Pons (tissue), 1 donor: ENCODE measurements at places on chromosomes 1 and 21.

GRCh38 chr1:236052232-236052993 lies 12.5 kb downstream of the NID1 start:
- DNase-seq, result no peak

DNA sequence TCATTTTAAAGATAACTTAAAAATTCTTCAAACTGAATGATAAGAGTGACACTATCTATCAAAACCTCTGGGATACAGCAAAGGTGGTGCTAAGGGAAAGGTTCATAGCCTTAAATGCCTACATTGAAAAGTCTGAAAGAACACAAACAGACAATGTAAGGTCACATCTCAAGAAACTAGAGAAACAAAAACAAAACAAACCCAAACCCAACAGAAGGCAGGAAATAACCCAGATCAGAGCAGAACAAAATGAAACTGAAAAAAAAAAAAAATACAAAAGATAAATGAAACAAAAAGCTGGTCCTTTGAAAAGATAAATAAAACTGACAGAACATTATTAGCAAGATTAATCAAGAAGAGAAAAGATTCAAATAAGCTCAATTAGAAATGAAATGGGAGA lies 6.8 kb downstream of the ODF2L start:
- DNase-seq, result no peak

DNA sequence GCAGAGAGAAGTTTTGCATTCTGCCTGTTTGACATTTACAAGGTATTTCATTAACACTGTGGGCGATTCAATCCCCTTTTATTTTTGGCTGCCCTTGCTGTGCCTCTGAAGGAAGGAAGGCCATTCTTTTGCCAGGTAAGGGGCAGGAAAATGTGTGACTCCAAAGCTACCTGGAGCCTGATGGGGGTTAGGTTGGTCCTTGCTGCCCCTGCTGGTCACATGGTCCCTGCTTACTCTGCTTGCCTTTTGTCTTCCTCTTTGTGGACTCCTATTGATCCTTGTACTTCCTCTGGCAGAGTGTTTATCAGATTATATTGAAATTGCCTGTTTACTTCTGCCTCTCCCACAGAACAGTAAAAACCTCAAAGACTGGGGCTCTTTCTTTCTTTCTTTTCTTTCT lies 65.7 kb downstream of the ST6GALNAC3 start:
- DNase-seq, result no peak

GRCh38 chr1:47713333-47713953 lies 275.6 kb downstream of the FOXD2 start:
- no peak for DNase-seq

DNA sequence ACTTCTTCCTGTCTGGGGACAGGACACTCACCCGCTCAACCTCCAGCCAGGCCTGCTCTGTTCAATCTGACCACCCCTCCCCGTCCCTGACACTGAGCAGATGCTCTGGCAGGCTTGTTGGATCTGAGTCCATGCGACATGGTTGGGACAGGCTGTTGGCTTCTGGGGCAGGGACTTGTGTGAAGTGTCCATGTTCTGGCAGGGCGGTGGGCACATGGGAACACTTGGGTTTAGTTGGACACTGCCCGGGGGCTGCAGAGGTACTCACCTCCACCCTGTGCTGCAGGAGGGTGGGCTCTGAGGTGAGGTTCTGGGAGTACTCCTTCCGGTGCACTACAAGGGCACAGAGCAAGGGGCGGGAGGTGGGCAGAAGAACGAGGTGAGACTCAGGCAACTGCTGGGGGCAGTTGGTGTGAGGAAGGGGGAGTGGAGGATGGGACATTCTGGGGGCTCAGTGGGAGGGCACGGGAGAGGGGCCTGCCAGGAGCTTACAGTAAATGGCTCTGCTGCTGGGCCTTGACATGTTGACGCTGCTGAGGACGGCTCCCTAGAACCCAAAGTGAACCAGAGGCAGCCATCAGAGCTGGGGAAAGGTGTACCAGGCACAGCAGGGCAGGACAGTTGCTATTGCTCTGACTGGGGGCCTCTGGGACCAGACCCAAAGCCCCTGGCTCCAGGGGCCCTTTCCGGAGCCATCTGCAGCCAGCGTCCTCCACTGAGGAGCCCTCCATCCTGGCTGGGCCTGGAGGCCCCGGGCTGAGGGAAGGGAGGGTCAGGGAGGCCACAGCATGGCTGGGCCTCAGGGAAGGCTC lies 2.3 kb downstream of the EPS8L3 start:
- DNase-seq, result no peak

DNA sequence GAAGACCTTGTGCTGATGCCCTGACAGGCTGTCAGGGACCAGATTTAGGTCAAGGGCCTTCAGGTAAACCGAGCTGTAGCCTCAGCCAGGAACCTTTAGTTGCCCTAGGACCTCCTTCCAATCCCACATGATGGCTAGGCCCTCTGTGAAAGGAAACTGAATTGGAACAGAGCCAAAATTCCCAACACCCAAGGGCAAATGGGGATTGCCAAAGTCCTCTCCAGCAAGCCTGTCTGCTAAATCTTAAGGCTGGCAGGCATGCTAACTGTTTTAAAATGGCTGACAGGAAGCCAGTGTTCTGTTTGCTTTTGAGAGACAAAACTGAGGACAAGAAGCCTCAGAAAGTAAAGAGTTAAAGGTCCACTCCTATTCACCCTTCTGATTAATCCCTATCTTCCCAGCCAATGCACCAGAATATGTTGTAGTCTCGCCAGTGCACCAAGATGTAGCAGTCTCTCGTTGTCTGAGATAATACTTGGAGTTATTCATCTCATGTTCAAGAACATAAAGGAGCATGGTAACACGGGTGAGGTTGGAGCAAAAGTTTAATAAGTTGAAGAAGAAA lies 35.1 kb downstream of the MSTO1 start:
- no peak for DNase-seq

- no peak for DNase-seq
Observed at GRCh38 chr1:21307210-21307609, 16.9 kb upstream of the ECE1 start.

- peak; percentile 30 for DNase-seq
Observed at GRCh38 chr1:113981962-113982931, 3.0 kb downstream of the OLFML3 start.

GRCh38 chr21:41753006-41753898 lies 13.6 kb downstream of the RIPK4 start:
- no peak for DNase-seq

DNA sequence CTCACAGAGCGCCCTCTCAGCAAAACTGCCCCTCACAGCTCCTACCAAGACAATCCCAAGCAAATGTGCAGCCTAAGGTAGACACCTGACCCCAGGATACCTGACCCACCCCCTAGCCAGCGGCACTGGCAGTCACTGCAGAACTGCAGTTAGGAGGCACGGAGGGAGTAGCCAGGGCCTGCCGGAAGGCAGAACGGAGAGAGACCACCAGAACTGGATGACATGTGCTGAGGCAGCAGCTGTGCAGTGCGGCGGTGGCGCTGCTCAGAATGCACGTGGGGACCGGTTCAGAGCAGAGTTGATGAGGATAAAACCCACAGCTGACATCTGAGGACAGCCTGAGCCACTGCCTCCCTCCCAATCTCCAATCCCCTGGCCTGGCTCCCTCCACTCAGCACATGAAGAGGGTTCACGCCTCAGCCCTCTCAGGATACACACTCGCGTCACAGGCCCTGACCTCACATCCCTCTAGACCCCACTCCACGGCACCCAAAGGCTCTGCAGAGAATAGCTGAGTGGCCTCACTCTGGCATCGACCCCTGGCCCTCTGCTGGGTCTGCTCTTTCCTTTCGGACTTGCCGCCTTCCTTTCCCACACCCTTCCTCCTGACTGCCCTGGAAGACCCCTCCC lies 29.6 kb downstream of the UBE2G2 start:
- no peak for DNase-seq

DNA sequence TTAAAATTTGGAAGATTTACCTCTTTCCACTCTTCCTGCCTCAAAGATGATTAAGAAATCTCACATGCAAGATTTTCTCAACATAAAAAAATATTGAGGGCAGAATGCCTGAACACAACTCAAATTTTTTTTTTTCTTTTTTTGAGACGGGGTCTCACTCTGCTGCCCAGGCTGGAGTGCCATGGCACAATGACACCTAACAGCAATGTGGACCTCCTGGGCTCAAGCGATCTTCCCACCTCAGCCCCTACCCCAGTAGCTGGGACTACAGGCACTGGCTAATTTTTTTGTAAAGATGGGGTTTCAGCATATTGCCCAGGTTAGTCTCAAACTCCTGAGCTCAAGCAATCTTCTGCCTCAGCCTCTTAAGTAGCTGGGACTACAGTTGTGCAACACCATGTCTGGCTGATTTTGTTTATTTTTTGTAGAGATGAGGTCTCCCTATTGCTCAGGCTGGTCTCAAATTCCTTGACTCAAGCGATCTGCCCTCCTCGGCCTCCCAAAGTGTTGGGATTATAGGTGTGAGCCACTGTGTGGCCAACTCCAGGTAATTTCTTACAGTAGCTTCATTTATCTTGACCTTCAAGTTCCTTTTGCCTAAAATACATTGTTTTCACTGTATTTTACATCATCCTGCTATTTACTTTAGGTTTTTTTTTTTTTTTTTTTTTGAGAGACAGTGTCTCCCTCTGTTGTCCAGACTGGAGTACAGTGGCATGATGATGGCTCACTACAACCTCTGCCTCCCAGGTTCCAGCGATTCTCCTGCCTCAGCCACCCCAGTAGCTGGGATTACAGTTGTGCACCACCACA lies 10.4 kb downstream of the NUCKS1 start:
- no peak for DNase-seq

DNA sequence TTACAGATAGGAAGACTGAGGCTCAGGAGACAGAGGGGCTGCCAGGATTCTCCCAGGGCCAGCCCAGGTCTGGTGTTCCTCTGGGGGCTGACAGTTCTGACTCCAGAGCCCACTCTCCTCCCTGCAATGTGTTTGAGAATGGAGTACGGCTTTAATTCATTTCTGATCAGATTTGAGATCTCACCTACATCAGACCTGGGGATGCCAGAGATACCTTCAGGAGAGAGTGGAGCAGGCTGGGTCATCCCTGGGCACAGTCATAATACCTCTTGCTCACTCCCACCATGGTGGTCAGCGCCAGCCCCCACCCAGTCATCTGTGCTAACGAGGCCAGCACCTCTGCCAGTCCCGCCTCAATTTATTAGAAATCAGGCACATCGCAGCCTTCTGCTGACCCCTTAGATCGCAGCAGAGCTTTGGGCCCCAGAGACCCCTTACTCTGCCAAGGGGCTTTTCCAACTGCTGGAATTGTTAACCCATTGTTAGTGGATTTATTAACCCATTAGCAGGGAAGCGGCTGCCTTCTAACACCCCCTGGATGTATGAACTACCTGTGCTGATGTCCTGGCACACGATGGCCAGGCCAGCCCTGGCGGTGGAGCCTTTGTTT lies 352.1 kb downstream of the MATN1 start:
- DNase-seq, result no peak
